ENCODE measurements at places on chromosomes 12 and 14.

GRCh38 chr14:105974902-105975301 is 448.5 kb downstream of the TMEM121 start:
- DNase-seq = peak; percentile 62

DNA sequence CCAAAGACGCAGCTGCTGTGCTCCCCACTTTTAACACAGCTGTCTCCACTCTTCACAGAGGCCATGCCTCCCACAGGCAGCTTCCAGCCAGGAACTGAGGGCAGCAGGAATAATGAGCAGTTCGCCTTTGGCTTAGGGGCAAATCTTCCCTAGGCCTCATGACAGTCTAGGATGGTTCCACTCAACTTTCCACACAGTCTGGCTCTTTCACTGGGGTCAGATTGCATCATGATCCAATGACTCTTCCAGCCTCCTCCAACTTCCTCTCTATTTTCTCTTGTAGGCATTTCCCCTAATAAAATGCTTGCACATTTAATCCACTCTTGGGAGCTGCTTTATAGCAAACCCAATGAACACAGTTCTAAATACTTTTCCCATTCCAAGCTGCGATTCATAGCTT is 271.6 kb upstream of the ATP2B1 start:
- no peak for DNase-seq

GRCh38 chr12:120125029-120125428 is 8.5 kb upstream of the RAB35 start:
- DNase-seq = no peak

- DNase-seq = peak; percentile 54
These were observed 1.0 kb upstream of the ERC1 start for GRCh38 chr12:989751-990660.

DNA sequence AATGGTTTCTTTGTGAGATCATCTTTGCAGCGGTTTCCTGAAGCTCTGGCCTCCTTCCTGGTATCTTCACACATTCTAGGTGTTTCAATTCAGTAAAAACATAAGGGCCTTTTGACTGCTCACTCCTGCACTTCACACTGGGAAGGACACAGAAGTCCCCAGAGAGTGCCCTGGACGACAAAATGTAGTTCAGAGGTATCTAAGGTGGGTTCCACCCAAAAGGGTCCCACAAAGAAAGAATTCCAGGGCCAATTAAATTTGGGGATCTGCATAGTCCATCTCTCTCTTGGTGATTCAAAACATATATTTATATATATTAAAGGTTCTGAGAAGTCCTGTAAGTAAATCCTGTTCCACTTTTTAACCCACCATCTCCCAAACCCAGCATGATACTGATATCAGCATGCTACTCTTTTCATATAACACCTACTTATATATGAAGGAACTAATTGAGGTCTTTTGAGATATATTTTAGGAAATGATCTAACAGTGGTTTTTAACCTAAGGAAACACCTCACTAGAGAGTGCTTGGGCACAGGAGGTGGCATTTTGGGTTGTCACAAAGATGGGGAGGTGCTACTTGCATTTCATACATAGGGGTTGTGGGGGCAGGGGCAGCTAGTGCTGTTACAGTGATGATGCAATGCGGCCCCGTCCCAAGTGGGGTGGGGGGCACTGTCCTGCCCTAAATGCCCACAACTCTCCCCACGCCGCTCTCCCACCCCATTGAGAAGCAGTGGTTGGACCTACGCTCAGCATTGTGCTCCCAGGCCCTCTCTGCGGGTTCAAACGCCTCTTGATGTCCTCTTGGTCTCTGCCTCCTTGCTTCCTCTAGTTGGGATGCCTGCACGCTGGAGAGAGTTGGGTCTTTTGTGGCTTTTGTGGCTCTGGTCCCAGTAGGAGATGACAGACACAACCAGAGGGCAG is 109.4 kb downstream of the ARF6 start:
- peak; percentile 71 for DNase-seq

DNA sequence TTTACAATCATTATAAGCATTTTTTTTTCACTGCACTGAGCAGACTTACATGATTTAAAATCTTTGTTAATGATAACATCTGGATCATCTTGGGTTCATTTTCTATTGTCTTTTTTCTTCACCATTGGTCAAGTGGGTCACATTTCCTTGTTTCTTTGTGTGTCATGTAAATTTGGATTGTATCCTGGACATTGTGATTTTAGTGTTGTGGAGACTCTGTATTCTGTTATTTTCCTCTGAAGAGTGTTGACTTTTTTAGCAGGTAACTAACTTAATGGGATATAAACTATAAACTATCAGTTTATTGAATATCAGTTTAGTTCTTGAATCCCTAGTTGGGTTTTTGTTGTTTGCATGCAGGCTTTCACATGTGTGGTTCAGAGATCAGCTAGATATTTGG is 4.0 kb upstream of the UNC79 start:
- DNase-seq = no peak

GRCh38 chr14:99272632-99272898 is 568 bp upstream of the BCL11B start:
- no peak for DNase-seq

DNA sequence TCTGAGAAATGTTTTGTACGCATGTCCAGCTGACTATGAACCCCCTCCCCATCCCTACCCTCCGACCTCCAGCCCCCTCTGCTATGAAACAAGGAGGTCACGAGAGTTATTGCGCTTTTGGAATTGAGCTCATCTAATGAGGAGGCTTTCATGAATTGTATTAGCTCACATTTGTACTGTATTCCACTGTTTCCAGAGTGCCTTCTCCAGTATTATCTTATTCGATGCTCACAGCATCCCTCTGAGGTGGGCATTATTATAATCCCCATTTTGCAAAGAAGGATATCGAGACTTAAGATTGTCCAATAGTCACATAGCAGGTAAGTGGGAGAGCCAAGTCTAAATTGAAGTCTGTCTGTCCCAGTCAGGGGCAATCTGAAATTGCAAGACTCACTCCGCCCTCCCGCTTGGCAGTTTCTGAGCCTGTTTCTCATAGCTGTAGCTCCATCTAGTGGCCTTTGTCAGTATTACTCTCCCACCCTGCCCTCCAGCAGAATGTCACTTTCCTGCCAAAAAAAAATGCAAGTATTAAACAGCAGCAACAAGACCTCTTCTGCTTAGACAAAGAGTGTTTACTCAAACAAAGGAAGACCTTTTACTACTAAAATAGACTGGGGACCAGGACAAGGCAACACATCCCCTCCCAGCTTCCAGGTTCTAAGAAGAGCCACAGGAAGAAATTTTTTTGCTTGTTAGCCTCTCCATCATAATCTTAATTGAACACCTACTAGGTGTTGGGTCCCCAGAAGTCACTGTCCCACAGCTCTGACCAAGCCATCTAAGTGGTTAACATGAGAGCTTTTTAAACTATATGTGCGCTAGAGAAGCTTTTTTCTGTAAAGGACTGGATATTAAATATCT is 48.6 kb upstream of the TMEM233 start:
- peak; percentile 45 for DNase-seq

DNA sequence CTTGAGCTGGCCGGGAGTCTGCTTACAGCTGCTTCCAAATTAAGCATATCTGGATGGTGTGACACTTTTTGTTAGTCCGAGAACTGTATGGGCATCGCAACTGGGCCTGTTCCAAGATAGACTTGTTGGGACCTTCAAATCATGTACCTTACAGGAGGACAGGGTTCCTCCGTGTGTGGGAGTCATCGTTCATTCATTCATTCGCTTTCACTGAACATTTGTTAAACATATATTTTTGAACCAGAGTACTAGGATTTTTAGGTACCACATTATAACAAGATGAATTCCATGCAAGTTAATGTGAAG is 387 bp upstream of the IPO8 start:
- DNase-seq = no peak

DNA sequence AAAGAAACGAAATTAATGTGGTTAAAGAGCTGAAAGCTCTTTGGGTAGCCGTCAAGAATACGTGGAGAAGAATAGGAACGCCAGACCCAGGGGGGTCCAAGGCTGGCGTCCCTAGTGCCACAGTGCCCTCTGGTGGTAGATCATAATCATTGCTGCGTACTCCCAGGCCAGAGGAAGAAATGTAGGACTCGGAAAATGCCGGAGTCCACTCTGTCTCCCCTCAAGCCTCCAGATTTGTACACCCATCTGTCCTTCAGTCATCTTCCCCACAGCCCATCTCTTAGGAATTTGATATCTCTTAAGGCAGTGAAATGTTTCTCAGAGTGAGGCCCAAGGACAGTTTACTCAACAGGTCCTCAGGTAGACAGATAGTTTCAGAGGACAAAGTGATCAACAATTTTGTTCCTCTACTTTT is 25.4 kb upstream of the PLEKHG6 start:
- DNase-seq = peak; percentile 52

GRCh38 chr12:49288412-49288853 is 6.5 kb upstream of the PRPH start:
- peak; percentile 72 for DNase-seq

Data from activated naive CD4-positive, alpha-beta T cell treated with Interleukin-2 at 50 U/mL for 16 hours (primary cell).